ENCODE measurements at places on chromosomes 6 and 20. TPM values are rescaled to one million over a fixed set of nuclear protein-coding genes. Genes with fewer than 3 reads are reported as not detected.

The MAPK13 gene
- total RNA-seq, result 7.7 TPM

DNA sequence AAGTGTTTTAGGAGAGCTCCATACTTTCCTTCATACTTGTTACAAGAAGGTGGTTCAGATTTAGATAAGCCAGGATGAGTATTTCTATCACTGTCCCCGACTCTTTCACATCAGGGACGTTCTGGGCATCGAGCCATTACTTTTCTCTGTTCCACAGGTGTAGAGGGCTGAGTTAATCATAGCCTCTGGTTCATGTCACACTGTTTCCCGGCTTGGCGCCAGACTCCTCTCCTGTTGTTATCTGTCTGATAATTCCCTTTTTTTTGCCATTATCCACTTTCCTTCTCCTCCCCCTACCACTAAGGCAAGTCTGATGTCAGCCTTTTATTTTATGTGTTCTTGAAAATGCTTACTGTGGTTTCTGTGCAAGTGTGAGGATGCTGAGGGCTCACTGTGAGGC lies 593.4 kb downstream of the UTRN start:
- no peak for DNase-seq

GRCh38 chr20:41433203-41433602 lies 66.6 kb upstream of the EMILIN3 start:
- no peak for DNase-seq

GRCh38 chr6:42243046-42243445 lies 25.4 kb upstream of the MRPS10 start:
- no peak for DNase-seq

DNA sequence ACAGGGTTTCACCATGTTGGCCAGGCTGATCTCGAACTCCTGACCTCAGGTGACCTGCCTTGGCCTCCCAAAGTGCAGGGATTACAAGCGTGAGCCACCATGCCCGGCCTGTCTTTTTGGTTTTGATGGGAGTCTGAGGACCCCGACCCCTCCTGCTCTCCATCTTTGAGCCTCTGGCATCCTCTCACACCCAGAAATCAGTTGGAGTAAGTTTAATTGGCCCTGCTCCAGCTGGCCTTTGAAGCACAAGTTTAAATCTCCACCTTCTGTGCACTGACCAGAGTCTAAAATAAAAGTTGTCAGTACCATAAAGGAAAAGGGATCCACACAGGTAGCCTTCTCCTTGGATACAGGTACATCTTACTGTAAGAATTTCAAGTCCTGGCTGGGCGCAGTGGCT lies 15.9 kb upstream of the C20orf144 start:
- no peak for DNase-seq

DNA sequence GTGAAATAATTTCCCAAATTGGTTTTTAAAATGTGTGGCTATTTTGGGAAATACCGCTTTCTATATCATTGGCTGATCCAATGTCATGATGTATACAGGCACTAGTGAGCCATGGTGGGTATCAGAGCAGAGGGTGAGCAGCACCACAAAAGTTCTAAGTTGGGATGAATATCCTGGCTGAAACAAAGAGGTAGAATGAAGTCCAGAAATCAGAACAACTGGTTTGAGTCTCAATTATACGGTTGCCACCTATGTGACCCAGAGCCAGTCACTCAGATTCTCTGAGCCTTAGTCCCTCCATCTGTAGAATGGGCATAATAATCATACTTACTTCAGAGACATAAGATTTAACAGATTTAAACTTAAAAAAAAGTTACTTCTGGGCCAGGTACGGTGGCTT lies 172.3 kb downstream of the ZFP64 start:
- DNase-seq, result no peak

- peak; percentile 40 for DNase-seq
Observed at GRCh38 chr6:44715188-44715587, 327.7 kb downstream of the CDC5L start.

GRCh38 chr6:161303628-161304340 lies 29.9 kb upstream of the AGPAT4 start:
- DNase-seq, result no peak

The OXT gene
- not detected for total RNA-seq

GRCh38 chr6:119672725-119673124 lies 323.2 kb upstream of the MAN1A1 start:
- DNase-seq, result no peak

GRCh38 chr20:3129094-3129493 lies 30.6 kb downstream of the FASTKD5 start:
- no peak for DNase-seq

The SHLD1 gene
- total RNA-seq, result not detected

The MSH5 gene
- total RNA-seq, result 17.7 TPM

The VEGFA gene
- 110 TPM for total RNA-seq

GRCh38 chr6:169140986-169141495 lies 112.6 kb downstream of the THBS2 start:
- no peak for DNase-seq

GRCh38 chr20:62365814-62366369 lies 1.2 kb downstream of the LAMA5 start:
- no peak for DNase-seq

- no peak for DNase-seq
Observed at GRCh38 chr6:33197431-33198048, 2.9 kb downstream of the RXRB start.

The ALDH8A1 gene
- not detected for total RNA-seq

GRCh38 chr20:10321138-10321717 lies 102.6 kb downstream of the SNAP25 start:
- DNase-seq, result no peak

The CEBPB gene
- total RNA-seq, result 360 TPM

DNA sequence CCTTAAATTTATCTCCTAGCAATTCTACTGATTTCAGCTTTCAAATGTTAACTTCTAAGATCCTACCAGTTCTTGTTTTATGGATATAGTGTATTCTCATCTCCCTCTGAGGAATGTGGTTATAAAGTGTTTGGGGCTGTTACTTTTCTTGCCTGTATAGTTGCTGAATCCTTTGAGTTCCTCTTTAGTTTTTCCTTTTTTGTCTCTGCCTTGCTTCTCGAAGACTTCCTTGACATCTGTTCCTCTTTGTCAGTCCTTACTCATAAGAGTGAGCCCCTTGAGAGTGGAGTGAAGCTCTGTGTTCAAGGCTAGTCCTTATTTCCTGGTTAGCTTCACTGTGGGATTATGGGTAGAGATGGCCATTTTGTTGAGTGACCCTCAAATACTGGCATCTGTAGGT lies 84.6 kb downstream of the ELOVL4 start:
- no peak for DNase-seq

DNA sequence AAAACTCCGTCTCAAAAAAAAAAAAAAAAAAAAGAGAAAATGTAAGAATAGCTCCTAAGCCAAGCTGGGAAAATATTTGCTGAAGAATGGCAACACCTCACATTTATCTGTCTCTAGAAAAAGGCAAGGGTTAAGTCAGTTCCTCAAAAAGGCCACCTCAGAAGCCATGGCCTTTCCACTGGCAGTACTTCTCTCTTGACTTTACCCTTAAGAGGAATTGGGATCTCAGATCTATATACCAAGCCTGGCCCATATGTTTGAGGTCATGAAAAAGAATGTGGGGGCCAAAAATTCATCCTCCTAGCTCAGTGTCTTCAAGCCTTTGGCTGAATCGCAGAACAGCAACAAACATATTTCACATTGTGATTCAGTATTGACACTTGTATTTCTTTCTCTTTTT lies 10.9 kb upstream of the NCOA3 start:
- no peak for DNase-seq

GRCh38 chr20:49285813-49286494 lies 8.1 kb upstream of the ZNFX1 start:
- DNase-seq, result no peak

All from ascending aorta (tissue), 2 donors.